ENCODE measurements at places on chromosomes 16 and 17.

DNA sequence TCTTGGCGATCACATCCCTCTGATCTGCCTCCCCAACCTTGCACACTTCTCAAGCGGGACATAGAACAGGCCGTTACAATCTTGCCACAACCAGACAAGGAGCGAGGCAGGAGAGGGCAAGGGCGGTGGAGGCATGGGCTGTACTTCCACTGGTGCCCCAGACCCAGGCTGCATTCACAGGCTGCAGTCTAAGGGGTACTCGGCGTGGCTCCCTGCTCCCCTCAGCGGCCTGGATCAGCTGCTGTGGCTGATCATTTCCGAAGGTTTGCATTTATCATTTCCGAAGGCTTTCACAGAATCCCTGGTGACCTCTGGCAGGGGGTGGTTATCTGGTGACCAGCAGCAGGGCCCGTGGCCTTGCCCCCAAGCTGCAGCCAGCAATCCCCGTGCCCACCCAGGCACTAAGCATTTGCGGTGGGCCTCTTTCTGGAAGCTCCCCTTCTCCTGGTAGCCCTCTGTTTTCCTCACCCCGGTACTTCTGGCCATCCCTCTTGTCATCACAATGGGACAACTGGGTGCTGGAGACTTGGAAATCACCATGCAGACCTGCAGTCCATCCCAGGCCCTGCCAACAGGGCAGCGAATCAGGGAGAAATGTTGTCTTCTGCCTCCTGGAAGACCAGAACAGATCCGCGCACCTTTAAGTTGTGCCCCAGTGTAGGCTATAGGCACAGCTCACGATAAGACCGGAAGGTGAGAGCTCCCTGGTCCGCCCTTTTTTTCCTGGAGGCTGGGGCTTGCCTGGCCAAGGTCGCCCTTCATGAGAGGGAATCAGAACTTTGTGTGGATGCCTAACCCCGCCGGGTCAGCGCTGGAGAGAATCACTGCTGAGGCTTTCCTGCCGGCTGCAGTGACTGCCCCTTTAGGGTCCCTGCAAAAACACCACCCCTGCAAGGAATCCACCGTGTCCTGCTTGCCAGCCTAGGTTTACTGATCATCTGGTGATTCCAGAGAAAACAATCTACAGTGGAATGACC is 1739.1 kb downstream of the TP53TG3F start:
- DNase-seq, result no peak

GRCh38 chr17:42673885-42674754 is 2.7 kb downstream of the PLEKHH3 start:
- DNase-seq, result peak; percentile 30

DNA sequence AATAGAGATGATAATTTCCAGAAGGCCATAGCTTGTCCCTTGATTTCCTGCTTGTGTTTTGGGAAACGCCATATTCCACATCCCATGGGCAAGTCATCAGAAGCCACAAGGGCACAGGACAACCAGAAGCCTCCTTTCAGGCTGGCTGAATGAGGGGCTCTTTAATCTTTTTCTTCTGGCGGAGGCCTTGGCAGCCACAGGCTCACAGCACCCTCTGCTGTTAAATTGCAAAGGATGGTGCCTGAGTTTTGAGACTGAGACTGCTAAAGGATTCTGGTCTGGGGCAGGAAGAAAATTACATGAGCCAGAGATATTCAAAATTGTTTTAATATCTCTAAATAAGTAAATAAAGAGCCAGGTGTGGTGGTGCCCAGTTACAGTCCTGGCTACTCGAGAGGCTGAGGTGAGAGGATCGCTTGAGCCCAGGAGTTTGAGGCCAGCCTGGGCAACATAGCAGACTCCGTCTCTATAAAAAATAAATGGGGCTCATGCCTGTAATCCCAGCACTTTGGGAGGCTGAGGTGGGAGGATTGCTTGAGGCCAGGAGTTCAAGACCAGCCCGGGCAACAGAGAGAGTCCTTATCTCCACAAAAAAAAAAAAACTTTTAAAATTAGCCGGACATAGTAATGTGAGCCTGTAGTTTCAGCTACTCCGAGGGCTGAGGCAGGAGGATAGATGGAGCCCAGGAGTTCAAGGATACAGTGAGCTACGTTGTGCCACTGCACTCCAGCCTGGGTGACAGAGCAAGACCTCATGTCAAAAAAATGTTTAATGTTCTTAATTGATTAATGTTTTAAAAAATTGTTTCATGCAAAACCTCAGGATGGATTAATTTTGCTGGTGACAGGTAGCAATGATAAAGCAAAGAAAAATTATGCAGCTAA is 26.3 kb downstream of the AARSD1 start:
- no peak for DNase-seq

- DNase-seq, result peak; percentile 93
Measured at GRCh38 chr17:64020056-64020766, at the start of gene ICAM2. TSS of gene ICAM2 (minus strand) at chr17:64020633. CDS start at chr17:64006691, 13,942 bp downstream.

DNA sequence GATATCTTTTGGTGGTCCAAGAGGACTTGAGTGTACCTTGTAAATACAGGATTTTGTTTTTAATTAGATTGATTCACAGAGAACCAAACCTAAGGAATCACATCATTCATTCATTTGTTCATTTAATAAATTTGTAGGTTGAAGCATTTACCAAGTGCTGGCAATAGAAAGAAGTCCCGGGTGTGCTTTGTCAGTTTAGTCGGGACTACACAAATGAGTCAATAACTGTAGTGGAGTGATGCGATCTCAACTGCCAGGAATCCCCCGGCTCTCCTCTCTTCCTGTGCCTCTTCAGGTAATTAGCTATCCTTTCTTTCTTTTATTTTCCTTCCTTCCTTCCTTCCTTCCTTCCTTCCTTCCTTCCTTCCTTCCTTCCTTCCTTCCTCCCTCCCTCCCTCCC is 1.4 kb upstream of the WWOX start:
- DNase-seq, result no peak
